Stimulated activated naive B cell treated with anti-CD40 and anti-IgM and Interleukin-4, amounts not matched to agents 10 μg/mL and 1 μg/mL and 100 μg/mL, for 72 hours (primary cell): ENCODE measurements at places on chromosomes 16 and 17.

- no peak overlapping the region for H3K4me3 ChIP-seq
- H3K4me1 ChIP-seq: no peaks in the 10 kb centered on the region
- no peaks in the 10 kb centered on the region for H3K36me3 ChIP-seq
- no peak for DNase-seq
These were observed 61.2 kb downstream of the MEAK7 start for GRCh38 chr16:84443166-84443802.

GRCh38 chr16:66493490-66494401, 56.2 kb downstream of the TK2 start:
- no peak overlapping the region for H3K4me3 ChIP-seq
- no peak for DNase-seq
- H3K36me3 ChIP-seq: peaks cover 4% of the 10 kb centered on the region

DNA sequence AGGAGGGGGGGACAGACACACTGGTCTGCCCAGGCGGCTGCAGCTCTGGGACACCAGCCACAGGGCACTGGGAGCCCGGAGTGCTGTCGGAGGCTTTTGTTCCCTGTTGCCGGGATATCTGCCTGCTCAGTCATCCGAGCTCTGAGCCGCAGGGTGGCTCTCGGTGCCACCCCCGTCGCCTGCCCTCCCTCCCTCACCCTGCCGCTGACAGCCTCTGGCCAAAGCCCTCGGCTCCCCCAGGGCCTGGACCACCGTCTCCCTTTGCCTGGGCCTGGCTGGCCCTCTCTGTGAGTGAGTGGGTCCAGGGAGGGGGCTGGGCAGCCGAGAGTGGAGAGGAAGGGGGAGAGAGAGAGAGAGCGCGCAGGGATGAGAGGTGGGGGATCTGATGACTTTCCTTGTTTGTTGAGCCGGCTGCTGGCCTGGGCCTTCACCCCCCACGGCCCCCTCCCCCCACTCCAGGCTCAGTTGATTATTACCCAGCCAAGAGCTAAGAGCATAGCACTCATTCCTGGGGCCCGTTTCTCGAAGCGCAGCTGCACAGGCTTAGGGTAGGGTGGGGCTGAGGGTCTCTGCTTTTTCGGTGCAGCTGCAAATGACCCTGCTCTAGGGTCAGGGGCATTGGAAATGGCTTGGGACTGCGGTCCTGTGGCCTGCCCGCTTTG, 2.7 kb downstream of the FOXJ1 start:
- peaks cover 29% of the 10 kb centered on the region for H3K4me1 ChIP-seq
- peaks cover 1% of the 10 kb centered on the region for H3K36me3 ChIP-seq
- no peak overlapping the region for H3K27ac ChIP-seq
- peaks cover 27% of the 10 kb centered on the region for H3K27me3 ChIP-seq
- no peak overlapping the region for H3K4me3 ChIP-seq

DNA sequence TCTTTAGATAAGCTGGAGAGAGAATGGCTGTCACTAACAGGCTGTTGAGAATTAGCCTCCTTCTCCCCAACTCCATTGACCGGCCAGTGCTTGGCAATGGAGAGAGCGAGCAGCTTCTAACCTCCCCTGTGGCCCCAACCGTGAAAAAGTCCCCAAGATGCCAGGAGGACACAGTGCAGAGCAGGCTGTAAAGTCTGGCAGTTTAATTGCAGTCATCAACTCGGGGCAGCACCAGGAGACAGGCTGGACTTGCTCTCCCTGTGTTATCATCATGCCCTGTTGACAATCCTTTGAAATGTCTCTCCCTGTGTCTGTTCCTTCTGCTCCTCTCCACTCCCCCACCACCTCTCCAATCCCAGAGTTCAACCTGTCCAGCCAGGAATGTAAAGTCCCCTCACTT, 705 bp upstream of the CDRT4 start:
- H3K4me1 ChIP-seq: no peaks in the 10 kb centered on the region
- no peak for DNase-seq
- H3K27me3 ChIP-seq: no peaks in the 10 kb centered on the region
- H3K4me3 ChIP-seq: no peak overlapping the region

DNA sequence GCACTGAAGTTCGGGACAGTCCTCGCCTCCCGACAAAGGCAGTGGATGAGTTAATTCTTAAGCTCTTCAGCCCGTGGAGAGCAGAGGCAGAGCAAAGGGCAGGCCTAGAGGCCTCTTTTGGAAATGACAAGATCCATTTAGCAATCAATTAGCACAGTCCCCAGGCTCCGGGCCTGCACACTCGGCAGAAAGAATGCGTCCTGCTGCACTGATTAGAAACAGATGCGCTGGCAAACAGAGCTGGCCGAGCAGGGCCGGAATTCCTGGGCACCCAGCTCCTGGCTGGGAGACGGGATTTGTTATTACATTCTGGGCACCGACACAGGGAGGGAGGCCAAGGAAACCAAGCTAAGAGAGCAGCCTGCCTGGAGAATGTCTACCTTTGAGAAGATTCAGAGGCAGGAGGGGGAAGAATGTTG, 162.9 kb downstream of the COPRS start:
- no peaks in the 10 kb centered on the region for H3K4me1 ChIP-seq
- H3K27ac ChIP-seq: no peak overlapping the region
- peaks cover 7% of the 10 kb centered on the region for H3K27me3 ChIP-seq
- no peak for DNase-seq
- no peaks in the 10 kb centered on the region for H3K36me3 ChIP-seq

GRCh38 chr17:48438516-48439061, 8.6 kb upstream of the SKAP1 start:
- peaks cover 10% of the 10 kb centered on the region for H3K27me3 ChIP-seq
- peaks cover 69% of the 10 kb centered on the region for H3K4me1 ChIP-seq
- no peak overlapping the region for H3K4me3 ChIP-seq
- H3K27ac ChIP-seq: peak overlapping the region; percentile 31
- no peak for DNase-seq
- peaks cover 9% of the 10 kb centered on the region for H3K36me3 ChIP-seq

DNA sequence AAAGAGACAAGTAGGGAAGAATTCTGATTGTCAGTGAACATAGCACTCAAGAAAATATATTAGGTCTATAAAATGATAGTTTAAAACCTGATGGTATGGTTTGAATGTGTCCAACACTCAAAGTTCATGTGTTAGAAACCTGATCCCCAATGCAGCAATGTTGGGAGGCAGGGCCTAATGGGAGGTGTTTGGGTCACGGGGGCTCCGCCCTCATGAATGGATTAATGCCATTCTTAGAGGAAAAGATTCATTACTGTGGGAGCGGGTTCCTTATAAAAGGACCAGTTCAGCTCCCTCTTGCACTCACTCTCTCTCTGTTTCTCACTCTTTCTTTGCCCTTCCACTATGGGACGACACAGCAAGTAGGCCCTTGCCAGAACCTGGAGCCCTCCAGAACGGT, 41.5 kb upstream of the SLC47A1 start:
- no peak overlapping the region for H3K4me3 ChIP-seq
- H3K27me3 ChIP-seq: peaks cover 13% of the 10 kb centered on the region
- DNase-seq: no peak
- peaks cover 7% of the 10 kb centered on the region for H3K4me1 ChIP-seq
- no peaks in the 10 kb centered on the region for H3K36me3 ChIP-seq
- H3K27ac ChIP-seq: no peak overlapping the region

DNA sequence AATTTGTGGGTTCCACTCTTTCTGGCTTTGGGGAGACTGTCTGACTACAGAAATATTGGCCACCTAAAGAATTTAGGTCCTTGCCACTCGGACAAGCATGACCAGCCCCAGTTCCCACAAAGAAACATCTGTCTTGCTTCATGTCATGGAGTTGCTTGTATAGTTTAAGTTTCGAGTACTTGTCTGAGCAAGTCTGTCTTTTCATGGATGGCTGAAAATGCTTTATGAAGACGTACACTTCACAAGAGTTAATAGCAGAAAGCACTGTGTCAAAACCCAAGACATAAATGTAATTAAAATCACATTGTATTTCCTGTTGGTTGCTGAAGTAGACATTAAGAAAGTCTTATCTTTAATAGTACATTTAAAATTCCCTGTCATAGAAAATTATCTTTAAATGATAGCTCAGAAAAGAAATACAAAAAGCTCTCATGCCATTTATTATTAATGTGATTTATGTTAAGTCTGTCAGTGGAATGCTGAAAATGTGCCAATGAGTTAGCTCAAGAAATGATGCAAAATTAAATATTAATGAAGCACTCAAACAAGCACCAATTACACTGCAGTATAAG, 29.8 kb upstream of the XYLT2 start:
- DNase-seq: no peak
- H3K27me3 ChIP-seq: peaks cover 35% of the 10 kb centered on the region
- H3K4me3 ChIP-seq: no peak overlapping the region
- H3K36me3 ChIP-seq: no peaks in the 10 kb centered on the region

DNA sequence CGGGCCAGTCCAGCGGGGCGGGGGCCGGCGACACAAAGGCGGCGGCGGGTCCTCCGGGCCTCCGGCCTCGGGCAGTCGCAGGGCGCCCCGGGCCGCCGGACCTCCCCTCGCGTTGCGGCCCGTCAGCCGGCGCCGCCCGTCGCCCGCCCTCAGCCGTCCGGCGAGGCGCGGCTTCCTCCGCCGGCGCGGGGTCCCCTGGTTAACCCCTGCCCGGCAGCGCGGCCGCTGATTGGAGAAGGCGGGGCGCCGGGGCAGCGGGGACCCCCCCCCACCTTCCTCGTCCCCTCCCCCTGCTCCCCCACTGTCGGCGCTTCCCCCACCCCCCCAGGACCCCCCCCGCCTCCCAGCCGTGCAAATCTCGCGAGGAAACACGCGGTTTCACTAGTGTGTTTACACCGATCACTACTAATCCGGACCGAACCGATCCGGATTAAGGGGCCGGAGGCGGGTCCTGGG, at the start of gene TLK2:
Gene TLK2, plus strand, starts transcription at position 402 of the 456 bp plus-strand sequence. CDS start 2,301 bp downstream, outside the sequence.
- H3K27ac ChIP-seq: peak within 1 kb of the TSS; percentile 94
- H3K4me1 ChIP-seq: peaks cover 34% of the 10 kb centered on the region
- H3K27me3 ChIP-seq: no peaks in the 10 kb centered on the region
- DNase-seq: peak; percentile 77
